ENCODE measurements at places on chromosomes 3 and 15.

DNA sequence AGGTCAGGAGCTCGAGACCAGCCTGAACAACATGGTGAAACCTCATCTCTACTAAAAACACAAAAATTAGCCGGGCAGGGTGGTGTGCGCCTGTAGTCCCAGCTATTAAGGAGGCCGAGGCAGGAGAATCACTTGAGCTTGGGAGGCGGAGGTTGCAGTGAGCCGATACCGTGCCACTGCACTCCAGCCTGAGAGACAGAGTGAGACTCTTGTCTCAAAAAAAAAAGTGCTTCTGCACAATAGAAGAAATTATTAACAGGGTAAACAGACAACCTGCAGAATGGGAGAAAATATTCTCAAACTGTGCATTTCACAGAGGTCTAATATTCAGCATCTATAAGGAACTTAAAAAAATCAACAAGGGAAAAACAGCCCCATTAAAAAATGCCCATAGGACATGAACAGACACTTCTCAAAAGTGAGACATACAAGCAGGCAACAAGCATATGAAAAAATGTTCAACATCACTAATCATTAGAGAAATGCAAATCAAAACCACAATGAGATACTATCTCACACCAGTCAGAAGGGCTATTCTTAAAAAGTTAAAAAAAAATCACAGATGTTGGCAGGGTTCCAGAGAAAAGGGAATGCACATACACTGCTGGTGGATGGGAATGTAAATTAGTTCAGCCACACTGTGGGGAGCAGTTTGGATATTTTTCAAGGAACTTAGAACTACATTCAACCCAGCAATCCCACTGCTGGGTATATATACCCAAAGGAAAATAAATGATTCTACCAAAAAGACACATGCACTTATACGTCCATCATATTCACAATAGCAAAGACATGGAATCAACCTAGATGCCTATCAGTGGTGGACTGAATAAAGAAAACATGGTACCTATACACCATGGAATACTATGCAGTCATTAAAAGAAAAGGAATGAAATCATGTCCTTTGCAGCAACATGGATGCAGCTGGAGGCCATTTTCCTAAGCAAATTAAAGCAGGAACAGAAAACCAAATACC, 75.5 kb downstream of the MSL2 start:
- no peak for DNase-seq

- no peak for DNase-seq
These were observed 10.9 kb downstream of the PXYLP1 start for GRCh38 chr3:141242377-141243092.

DNA sequence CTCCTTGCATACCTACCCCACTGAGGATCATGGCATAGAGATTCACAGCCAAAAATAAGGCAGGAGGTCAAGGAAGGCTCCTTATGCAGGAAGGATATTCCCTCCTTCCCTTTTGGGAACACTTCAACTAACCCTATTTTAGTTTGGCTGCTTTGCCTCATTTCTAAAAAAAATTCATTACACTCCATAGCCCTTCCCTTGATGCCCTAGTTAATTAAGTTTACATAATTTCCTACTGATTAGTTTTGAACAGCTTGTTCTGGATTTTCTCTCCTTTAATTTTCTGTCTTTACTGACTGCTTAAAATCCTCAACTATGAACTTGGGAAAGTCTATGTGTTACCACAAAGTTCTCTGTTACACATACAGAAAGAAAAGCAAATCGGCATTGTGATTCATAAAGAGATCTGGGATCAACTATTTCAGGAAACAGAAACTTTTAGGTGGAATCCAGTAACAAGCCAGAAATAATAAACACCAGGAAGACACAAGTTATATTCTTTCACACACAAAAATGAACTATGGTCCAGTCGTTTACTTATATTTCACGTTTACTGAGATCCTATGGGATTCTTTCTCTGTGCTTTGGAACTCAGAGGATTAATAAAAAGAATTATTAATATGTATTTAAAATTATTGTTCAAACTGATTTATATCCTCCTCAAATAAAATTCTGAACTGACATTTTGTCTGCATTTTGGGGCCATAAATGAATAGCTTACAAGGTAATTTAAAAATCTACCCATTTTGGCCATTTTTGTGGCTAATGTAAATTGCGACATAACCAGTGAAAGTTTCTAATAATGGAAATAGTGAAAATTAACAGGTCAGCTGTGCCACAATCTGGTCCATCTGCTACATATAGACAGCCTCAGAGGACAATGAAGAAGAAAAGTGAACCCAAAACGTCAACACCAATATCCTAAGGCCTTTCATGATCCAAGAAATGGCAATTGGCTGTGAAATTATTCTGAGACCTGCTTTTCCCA, 113.8 kb downstream of the FRMD5 start:
- no peak for DNase-seq

DNA sequence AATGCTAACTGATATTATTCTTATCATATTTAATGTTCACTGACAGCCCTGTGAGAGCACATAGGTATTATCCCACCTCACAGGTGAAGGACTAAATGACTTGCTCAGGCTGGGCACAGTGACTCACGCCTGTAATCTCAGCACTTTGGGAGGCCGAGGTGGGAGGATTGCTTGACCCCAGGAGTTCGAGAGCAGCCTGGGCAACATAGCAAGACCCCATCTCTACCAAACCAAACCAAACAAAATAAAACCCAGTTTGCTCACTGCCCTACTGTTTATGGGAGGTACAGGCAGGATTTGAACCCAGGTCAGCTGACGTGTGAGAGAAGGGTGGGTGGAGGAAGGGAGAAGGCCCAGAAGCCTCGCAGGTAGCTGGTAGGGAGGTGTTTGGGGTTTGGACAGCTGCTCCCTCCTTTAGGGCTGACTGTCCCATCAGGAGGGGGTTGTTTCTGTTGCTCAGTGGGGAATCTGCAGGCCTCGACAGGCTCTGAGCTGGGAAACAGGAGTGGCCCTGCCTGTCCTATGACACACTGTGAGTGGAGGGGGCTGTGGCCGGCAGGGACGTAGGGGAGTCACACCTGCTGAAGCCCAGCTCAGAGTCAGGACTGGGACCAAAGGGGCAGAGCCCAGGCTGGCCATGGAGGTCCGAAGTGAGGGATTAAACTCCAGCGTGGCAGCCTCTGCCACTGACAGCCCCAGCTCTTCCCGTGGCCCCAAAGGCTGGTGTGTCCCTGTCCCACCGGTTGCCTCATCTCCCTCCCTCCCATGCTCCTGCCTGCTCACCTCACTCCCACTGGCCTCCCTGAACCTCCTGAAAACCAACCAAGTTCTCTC, 25.3 kb downstream of the BHLHE40 start:
- DNase-seq, result no peak

- DNase-seq, result no peak
These were observed 15.4 kb upstream of the RFC4 start for GRCh38 chr3:186821429-186822387.

DNA sequence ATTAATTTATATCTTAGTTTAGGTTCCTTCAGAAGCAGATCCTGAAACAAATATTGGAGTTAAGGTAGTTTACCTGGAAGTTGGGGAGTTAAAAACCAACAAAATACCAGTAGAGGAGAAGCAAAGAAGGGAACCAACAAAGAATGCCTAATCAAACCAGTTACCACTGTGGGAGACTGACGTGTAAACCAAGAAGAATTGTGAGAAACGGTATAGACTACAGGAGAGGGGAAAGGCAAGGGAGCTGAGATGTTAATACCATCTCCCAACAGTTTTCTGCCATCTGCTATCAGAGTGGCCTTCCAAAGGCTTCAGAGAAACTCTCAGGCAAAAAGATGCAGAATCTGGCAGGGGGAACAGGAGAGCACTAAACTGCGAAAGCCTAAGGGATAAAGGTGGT, 53.5 kb downstream of the BFSP2 start:
- DNase-seq, result no peak

GRCh38 chr3:37736624-37737023, 125.1 kb upstream of the CTDSPL start:
- DNase-seq, result no peak

GRCh38 chr3:141877911-141878310, 1.5 kb downstream of the ATP1B3 start:
- no peak for DNase-seq

GRCh38 chr15:38823263-38823662, 258.6 kb upstream of the RASGRP1 start:
- DNase-seq, result no peak

- DNase-seq, result no peak
These were observed at the start of gene CA12 for GRCh38 chr15:63381301-63382204. TSS of gene CA12 (minus strand) at chr15:63381846. CDS start at chr15:63381720, 126 bp downstream.

DNA sequence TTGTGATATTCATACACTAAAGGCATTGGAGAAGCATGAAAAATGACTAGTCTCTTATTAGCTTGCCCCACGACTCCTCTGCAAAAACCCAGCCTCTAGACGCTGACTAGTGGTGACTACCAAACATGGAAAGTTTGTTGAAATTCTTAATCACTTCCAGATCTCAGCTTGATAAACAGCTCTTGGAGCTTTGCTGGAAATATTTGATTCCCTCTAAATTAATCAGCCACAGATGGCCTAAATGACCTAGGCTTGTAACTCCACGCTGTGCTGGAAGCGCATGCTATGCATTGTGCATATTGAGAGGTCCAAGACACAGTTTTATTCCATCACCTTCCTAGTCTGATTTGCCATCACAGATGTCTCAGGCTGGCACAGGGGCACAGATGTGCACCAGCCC, 244.7 kb upstream of the ST8SIA2 start:
- no peak for DNase-seq

DNA sequence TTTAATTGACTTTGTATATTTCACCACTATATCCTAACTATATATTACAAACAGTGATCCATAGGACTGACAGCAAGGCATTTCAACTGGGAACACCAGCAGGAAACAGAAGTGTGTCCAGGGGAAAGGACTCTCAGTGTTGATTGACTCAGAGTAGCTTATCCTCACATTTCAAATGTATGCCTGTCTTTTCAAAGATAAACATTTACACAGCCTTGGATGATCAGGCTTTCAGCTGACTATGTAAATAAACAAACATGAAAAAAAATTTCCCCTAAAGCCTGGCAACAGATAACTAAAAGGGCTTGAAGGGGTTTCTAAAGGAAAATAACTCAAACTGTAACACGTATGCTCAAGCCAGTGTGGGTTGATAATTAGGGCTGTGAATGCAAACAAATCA, 321.8 kb downstream of the TBC1D5 start:
- DNase-seq, result no peak

GRCh38 chr3:43695443-43695842, 4.7 kb downstream of the ABHD5 start:
- no peak for DNase-seq

- DNase-seq, result no peak
These were observed 76.5 kb upstream of the SNRPA1 start for GRCh38 chr15:101371519-101371918.

- DNase-seq, result no peak
These were observed 18.1 kb upstream of the ZSCAN2 start for GRCh38 chr15:84582583-84583157.

DNA sequence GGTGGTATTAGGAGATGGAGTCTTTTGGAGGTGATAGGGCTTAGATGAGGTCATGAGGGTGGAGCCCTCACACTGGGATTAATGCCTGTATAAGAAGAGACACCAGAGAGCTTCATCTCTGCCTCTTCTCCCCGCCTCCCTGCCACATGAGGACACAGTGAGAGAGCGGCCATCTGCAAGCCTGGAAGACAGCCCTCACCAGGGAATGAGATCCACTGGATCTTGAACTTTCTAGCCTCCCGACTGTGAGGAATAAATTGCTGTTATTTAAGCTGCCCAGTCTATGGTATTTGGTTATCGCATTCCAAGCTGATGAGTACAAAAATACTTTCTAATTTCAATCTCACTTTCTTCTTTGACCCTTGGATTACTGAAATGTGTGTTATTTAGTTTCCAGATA, 121.4 kb downstream of the OCA2 start:
- no peak for DNase-seq

- no peak for DNase-seq
These were observed 28.3 kb downstream of the SUCNR1 start for GRCh38 chr3:151901644-151902285.

DNA sequence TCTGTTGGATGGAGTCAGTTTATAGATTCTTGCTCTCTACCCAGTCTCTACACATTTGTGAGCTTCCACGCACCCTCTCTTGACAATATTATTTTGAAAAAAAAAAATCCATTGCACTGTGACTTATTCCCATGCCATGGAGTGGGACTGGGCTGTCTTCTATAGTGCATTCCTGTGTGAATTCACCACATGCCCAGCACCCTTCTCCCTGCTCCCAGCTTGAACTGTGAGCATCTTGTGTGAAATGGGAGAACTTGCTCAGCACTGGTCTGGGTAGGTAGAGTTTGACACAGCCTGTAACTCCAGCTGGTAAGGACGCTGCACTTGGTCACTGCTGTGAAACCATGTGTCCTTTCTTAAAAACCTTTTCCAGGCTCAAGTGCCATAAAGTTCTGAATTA, 91.9 kb downstream of the ARNT2 start:
- no peak for DNase-seq

GRCh38 chr3:37610529-37610928, 251.2 kb upstream of the CTDSPL start:
- no peak for DNase-seq

- no peak for DNase-seq
These were observed 8.8 kb downstream of the C3orf22 start for GRCh38 chr3:126549861-126550487.

DNA sequence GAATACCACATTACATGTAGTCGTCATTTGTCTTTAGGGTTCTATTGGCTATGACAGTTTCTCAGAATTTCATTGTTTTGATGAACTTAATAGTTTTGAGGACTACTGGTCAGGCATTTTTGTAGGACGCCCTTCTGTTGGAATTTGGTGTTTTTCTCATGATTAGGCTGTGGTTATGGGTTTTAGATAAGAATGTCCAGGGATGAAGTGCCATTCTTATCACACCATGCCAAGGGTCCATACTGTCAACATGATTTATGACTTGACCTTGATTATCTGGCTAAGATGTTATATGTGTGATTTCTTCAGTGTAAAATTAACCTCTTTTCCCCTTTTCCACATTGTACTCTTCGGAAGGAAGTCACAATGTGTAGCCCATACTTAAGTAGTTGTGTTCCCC, 135.3 kb downstream of the DIPK2A start:
- no peak for DNase-seq

DNA sequence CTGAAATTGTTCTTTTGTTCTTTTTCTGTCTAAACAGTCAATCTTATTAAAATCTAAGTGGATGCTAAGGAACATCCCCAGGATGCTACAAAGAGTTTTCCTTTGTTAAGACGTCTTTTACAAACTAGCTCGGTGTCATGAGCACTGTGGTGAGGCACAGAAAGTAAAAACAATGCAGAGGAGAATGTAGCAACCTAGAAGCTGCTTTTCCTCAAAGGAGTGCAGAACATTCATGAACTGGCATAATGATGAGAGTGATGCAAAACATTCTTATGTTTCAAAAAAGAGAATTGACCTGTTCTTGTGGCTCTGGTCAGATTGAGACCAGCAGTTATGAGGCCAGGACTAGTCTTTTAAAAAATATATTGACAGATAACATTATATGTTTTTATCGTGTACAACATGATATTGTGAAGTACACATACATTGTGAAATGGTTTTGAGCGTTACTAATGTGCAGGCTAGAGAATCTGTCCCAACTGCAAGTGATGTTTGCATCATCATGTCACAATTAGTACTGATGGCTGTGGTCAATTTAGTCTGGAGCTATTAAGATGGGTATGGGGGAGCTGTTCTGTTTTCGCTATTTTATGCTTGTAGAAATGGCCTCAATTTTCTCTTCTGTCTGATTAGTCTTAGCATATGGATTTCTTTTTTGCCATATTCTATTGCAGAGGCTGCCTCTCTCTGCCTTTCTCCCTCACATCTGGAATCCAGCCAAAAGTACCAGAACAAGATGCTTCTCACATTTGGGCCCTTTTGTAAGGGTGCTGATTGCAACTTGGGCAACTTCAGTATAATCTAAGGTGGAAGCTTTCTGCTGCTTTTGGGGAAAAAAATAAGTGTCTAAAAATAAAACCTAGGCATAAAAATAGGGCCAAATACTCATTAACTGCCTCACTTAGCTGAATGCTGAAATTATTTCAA, 50.2 kb downstream of the HHLA2 start:
- DNase-seq, result no peak

Measured in GM18507 (cell line).